GDM1 (cell line): ENCODE measurements at places on chromosomes 2 and 18.

GRCh38 chr18:21194871-21195771, 46.9 kb upstream of the GREB1L start:
- DNase-seq: no peak

GRCh38 chr2:190563646-190564045, 29.1 kb upstream of the NEMP2 start:
- no peak for DNase-seq

- DNase-seq: no peak
Observed at GRCh38 chr2:229784791-229785190, 70.4 kb upstream of the DNER start.

DNA sequence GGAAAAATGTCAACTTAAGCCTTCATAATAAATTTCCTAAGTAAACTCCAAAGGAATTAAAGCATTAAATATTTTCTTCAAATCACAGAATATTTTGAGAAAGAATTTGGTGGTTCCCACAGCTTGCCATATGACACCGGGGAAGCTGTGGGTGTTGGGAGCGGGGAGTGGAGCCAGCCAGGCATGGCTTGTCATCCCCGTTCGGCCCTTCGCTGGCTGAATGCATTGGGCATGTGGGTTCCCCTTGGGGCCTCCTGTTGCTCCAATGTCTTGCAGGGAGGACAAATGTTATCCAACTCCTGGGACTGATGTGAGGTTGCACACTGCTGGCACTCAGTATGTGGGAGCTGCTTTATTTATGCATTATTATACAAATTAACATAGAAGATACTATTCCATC, 18.6 kb downstream of the NGEF start:
- no peak for DNase-seq

GRCh38 chr2:60958800-60959199, 58.7 kb upstream of the PEX13 start:
- no peak for DNase-seq

GRCh38 chr18:74982946-74983635, 225.8 kb downstream of the PTGR3 start:
- no peak for DNase-seq

DNA sequence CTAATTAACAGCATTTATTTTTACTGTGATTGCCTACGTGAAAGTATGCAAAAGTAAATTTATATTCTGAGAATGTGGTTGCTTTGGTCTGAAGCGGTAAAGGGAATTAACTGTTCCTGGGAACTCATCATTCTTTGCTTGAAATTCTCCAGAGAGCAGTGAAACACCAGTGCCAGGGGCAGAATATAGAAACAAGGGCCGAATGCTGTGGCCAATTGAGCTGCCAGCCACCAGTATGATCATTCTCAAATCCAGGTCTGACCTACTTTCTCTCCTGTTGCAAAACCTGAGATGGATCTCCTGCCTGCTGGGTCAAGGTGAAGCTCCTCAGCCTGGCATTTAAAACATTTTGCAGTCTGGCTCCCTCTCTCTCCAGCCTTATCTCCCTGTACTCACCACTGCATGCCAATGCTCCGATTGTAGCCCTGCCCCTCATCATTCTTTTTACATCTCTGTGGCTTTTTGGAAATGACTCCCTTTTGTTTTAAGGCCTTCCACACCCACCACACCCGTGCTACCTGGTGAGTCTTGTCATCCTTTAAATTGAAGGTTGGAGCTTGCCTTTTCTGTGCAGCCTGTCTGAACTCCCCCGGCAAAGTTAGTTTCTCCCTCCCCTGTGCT, 94.5 kb upstream of the TMEM178A start:
- no peak for DNase-seq

- no peak for DNase-seq
Observed at GRCh38 chr18:24778810-24779418, 318.5 kb downstream of the HRH4 start.

GRCh38 chr2:71478806-71479205, 25.4 kb downstream of the DYSF start:
- no peak for DNase-seq

- no peak for DNase-seq
Observed at GRCh38 chr2:144237108-144237507, 282.8 kb downstream of the ZEB2 start.
